ENCODE measurements at places on chromosomes 4 and X.

DNA sequence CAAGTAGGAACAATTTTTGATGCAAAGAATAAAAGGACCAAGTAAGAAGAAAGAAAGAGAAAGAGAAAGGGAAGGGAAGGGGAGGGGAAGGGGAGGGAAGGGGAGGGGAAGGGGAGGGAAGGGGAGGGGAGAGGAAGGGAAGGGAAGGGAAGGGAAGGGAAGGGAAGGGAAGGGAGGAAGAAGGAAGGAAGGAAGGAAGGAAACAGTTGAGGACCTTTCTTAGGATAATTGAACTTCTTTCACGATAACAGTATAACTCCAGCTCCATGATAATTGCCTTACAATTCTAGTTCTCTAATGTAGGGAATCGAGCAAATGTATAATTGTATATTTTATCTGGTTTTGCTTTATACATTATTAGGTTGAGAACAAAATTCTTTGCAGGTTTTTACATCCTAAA lies 556.2 kb upstream of the PCDH10 start:
- no peak for DNase-seq

DNA sequence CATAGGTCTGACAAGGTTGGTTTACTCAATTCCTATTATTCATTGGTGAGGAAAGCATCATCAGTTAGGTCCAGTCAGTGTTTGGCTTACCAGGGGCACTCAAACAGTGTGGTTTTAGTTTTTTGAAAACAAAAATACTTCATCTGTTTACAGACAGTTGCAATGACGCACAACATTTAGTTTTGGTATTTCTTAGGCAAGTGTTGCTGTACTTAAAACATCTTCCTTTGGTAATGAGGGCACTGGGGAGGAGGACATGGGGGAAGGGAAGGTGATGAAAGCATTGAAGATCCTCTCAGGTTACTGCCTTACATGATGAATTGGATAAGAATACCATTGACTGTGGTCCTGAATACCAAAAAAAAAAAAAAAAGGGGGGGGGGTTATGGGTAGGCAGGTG lies 93.7 kb upstream of the MAOA start:
- DNase-seq, result no peak

GRCh38 chrX:150362599-150363481 lies at the start of gene MAMLD1:
TSS of gene MAMLD1 (plus strand) at chrX:150363317. CDS start at chrX:150445517, 82,200 bp downstream.
- DNase-seq, result peak; percentile 73

DNA sequence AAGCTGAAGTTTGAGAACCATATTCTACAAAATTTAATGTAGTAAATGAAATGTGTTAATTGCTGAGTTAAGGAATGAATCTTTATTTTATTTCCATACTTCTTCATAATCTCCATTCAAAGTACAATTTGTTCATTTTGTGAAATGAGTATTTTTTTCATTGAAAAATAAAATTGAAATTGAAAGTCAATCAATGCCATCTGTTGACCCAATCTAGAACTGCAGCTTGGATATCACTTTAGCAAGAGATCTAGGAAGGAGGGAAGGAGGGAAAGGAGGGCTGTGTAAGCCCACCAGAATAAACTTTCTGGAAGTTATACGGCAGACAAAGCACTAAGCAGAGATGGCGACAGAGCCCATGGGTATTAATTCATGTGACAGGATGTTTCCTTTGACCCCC lies 128.4 kb downstream of the ZMAT1 start:
- DNase-seq, result no peak

GRCh38 chrX:9337046-9337445 lies 127.8 kb upstream of the TBL1X start:
- DNase-seq, result no peak

All from activated CD8-positive, alpha-beta memory T cell treated with anti-CD3 and anti-CD28 coated beads, Interleukin-2, amount 50 U/mL, for 48 hours (primary cell).